ENCODE measurements at places on chromosomes 2 and 18. TPM values are rescaled to one million over a fixed set of nuclear protein-coding genes. Genes with fewer than 3 reads are reported as not detected.

The KCNJ13 gene
- total RNA-seq = 3.0 TPM

The TSPYL6 gene
- not detected for total RNA-seq

The GNAL gene
- total RNA-seq = 3.9 TPM

The PRKAG3 gene
- not detected for total RNA-seq

The IL1RL1 gene
- 8.7 TPM for total RNA-seq

The PUS10 gene
- 11.5 TPM for total RNA-seq

The RGPD6 gene
- 11.0 TPM for total RNA-seq

The GPR39 gene
- total RNA-seq = 12.7 TPM

The IL36G gene
- not detected for total RNA-seq

The SKOR2 gene
- not detected for total RNA-seq

DNA sequence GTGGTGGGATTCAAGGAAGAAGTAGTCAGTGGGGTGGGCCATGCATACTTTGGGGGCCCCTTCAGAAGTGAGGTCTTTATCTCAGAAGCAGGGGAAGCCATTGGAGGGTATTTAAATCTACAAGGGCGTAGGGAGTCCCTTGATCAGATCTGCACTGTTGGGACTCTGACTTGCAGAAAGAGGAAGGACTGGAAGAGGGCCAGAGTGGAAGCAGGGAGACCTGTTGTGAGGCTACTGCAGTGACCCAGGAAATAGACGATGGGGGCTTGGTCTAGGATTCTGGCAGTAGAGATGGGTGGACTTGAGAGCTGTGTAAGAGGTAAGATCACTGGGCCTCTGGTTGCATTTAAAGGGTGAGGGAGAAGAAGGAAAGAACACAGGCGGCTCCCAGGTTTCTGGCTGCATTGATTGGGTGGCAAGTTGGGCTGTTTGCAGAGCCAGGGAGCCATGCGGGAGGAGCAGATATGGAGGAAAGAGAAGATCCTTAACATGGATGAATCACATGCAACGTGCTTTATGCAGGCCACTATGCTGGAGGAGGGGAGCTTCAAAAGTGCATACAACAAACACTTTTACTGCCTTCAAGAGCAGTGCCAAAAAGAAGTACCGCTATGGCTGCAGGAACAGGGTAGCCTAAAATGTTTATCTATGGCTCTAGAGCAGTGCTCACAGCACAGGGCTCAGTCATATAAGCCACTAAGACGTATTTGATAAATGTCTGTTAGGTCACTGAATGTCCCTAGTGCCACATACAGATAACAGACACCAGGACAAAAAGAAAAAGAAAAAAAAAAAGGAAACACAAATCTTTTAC is 2.3 kb downstream of the SFXN5 start:
- DNase-seq = no peak

DNA sequence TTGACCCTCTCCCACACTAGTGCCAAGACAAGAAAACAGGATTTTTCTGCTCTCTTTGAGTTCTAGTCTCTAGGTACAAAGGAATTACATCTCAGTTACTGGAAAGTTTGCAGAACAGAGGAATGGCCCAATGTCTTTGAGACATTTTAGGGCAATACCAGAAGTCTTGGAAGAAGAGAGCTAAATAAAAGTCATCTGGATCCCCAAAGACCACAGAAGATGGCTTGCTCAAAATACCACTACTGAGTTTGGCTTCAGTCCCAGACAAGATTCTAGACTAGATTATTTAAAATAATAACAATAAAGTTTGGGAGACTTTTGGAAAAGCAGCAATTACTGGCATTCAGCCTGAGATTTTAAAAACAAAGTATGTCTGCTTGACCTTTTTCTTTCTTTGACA is 61.9 kb upstream of the HK2 start:
- DNase-seq = no peak

GRCh38 chr2:84273406-84273805 is 185.7 kb downstream of the SUCLG1 start:
- DNase-seq = no peak

DNA sequence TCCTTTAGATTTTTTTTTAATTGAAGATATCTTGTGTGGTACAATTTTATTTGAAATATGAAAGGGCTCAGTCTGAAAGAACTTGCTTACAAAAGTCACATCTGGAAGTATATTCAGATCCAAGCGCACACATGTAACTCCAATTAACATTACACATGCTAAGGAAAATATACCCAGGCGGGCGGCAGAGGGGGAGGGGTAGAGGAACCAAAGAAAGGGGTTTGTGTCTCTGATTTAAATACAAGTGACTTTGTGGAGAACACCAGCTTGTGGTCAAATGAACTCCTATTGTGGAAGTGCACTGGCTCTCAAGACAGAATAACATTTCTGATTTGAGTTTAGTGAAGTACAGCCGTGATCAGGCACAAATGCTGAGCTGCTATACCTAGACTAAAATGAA is 280.2 kb upstream of the SOX11 start:
- DNase-seq = no peak

DNA sequence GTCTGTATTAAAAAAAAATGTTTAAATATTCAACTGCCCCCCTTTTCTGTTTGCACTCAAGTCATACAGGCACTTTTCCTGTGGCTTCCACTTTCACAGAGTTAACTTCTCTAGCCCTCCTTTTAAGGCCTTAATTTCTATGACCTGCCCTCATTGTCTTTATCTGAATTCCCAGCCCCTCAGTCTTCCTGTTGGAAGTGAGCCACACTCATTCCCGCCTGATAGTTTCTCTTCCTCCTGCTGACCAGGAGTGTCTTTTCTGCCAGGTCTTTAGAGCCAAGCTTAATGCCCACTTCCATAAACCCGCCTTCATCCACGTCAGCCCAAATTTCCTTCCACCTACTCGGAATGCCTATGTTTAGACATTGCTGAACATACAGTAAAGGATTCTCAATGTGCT is 10.5 kb downstream of the COPS8 start:
- no peak for DNase-seq

DNA sequence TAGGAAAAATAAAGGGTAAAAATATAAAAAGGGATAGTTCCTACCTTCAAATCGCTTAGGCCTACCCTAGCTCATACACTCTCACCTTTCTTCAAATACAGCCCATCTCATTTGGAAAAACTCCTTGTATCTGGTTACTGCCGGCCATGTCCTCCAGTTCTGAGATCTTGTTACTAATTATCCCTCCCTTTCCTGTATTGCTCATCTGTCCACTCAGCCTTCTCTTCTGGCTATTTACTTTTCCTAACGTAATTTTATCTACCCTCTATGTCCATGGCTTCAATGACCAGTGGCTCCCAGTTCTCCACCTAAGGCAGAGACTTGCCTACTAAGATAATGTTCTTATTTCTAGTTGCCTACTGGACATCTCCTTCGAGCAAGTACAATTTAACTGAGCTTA is 342.9 kb upstream of the ACVR2A start:
- DNase-seq = no peak

DNA sequence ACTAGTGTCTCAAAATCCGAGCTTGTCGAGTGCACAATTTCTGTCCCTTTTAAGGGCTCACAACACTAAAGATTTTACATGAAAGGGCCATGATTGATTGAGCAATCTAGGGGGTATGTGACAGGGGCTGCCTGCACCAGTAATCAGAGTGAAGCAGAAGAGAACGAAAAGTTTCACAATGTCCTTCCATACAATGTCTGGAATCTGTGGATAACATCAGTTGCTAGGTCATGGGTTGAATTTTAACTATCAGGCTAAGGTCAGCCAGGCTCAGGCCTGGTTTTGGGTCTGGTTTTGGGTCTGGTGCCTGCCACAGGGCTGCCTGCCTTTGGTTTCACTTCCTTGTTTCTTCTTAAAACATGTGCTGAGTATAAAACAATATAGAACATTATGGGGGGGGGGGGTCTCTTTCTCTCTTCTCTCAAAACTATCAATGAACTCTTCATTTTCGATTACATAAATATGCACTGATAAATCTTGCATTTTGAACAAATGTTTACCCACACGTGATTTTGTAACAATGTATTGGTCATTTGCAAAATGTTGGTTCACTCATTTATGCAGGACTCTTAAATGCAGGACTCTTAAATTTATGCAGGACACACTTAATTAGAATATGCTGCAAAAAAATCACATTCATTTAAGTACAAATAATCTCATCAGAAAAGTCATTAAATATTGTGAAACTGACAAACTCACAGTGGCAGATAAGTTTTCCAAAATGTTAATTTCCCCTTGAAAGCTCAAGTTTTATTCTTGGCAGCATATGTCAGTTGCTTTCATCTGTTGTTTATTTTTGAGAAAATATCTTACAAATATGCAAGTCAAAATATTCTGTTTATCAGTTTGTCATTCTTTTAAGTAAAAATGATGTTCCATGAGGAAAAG is 290.5 kb upstream of the KYNU start:
- no peak for DNase-seq

GRCh38 chr2:136638193-136638592 is 127.2 kb upstream of the THSD7B start:
- DNase-seq = no peak

DNA sequence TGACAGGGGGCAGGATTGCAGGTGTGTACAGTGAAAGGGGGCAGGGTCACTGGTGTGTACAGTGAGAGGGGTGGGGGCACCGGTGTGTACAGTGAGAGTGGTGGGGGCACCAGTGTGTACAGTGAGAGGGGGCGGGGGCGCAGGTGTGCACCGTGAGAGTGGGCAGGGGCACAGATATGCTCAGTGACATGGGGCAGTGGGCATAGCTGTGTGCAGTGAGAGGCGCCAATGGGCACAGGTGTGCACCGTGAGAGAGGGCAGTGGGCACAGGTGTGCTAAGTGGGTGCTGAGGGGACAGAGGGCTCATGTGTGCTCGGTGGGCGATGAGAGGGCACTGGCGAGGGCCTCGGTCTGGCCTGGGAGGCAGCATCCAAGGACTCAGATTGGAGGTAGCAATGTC is 63.0 kb downstream of the GREB1 start:
- no peak for DNase-seq

DNA sequence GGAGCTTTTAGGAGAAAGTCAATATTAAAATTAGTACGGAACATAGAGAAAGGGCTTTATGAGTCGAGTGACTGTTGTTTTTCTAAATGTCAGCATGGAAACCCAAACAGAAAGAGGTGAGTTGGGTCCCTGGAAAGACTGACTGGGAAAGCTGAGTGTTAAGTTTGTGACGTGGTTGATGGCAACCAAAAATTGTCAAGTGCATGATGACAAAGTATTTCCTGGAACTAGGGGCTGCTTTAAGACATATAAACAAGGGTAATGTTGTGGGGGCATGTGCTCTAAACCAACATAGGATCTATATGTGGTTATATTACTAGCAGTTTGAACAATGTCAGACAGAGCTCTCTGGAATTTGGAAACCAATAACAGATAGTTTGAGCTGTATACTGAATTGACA is 50.9 kb upstream of the GPD2 start:
- no peak for DNase-seq

- no peak for DNase-seq
These were observed 23.5 kb downstream of the KDM3A start for GRCh38 chr2:86464652-86465051.

DNA sequence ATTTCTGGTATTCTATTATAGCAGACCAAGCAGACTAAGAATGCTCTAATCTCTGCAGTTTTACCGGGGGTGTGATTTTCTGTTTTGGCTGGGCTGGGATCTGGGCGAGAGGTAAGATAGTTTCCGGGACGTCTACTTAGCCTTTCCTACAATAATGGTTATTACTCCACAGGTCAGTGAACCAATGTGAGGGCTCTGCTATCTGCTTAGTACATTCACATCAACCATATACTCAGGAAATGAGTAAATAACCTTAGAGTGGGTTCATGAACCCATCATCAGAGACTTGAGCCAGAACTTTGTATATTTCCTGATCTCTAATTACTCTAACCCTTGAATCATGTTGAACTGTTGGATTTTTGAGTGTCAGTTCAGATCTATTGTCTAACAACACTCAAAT is 90.1 kb upstream of the NOL4 start:
- no peak for DNase-seq

- DNase-seq = no peak
These were observed 102.2 kb upstream of the ASB18 start for GRCh38 chr2:236366397-236366796.

GRCh38 chr2:134491771-134492441 is 226.9 kb downstream of the TMEM163 start:
- DNase-seq = no peak

DNA sequence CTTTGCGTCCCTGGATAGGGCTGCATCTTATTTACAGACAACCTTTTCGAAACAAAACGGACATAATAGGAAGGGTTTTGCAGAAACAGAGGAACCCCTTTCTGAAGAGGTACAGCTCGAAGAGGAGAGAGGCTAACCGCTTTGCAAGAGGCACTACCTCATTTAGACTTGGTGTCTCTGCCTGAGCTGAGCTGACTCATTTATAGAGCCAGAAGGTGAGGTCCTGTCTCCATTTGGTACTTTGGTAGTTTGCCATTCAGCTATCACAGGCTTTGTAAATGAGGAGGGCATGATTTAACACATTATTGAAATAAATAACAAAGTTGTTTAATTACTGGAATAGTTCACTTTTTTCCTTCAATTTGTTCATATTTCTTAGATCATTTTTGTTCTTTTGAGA is 2.2 kb upstream of the NXPH2 start:
- no peak for DNase-seq

All from mucosa of gallbladder (tissue), 1 donor.